ENCODE measurements at places on chromosomes 1 and 21. TPM values are rescaled to one million over a fixed set of nuclear protein-coding genes. Genes with fewer than 3 reads are reported as not detected.

The ADGRL2 gene
- total RNA-seq, result 8.2 TPM

GRCh38 chr1:168301664-168302320, 21.1 kb downstream of the TBX19 start:
- no peak for DNase-seq

DNA sequence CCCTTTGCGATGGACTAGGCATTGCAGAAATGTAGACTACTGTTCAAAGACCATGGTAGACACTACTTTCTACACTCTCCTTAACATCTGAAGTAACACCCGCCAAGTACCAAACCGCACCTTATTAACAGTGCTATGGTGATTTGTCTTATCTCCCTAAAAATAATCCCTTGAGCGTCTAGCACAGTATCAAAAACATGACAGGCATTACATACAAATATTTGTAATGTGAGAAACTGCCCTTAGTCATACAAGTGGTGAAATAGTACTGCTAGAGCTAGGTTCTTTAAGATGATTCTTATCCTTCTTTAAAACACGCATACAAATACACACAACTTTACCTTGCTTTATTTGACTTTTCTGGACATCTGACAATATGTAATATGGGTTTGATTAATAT, 27.2 kb downstream of the PUM1 start:
- no peak for DNase-seq

DNA sequence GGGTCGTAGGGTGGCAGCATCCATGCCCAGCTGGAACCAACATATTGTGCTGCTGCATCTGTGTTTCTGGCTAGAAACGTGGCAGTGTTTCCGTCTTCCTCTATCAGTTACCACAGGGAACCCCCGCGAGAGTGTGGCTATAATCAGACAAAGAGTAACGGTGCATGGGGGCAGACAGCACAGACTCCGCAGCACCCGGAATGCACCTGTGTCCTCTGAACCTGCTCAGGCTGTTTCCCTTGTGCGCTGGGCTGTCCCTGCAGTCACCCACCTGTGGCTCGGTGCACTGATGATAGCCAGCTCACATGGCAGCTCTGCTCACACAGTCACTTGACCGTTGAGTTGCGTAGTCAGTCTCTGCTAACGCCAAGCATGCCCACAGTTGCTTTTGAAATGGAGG, 11.4 kb upstream of the PCBP3 start:
- DNase-seq, result no peak

DNA sequence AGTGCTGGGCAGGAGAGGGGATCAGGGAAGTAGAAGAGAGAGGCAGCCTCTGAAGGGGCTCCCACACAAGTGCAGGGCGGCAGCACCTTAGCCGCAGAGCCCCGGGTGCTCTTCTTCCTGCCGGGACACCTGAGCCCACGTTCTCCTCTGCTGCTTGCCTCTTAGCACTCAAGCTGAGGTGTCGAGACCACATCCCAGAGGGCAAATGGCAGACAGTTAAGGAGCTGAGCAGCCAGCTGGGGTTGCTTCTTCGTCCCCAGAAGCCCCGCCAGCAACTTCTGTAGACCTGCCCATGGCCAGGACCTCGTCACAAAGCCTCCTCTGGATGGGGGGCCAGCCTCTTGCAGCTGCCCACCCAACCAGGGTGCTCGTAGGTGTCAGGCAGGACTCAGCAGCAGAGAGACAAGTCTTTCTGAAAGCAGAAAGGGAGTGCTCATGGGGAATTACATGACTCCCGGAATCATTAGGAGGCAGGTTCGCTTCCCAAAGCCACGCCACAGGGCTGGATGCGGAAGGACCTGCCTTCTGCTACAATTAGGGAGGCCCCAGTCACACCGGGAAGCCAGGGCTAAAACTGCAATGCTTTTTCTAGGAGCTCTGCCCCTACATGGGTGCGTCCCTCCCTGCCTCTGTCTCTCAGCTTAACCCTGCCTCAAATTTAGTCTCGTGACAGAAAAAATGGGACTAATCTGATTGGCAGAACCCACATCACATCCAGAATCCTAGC, 141.4 kb upstream of the RAB4A start:
- DNase-seq, result no peak

DNA sequence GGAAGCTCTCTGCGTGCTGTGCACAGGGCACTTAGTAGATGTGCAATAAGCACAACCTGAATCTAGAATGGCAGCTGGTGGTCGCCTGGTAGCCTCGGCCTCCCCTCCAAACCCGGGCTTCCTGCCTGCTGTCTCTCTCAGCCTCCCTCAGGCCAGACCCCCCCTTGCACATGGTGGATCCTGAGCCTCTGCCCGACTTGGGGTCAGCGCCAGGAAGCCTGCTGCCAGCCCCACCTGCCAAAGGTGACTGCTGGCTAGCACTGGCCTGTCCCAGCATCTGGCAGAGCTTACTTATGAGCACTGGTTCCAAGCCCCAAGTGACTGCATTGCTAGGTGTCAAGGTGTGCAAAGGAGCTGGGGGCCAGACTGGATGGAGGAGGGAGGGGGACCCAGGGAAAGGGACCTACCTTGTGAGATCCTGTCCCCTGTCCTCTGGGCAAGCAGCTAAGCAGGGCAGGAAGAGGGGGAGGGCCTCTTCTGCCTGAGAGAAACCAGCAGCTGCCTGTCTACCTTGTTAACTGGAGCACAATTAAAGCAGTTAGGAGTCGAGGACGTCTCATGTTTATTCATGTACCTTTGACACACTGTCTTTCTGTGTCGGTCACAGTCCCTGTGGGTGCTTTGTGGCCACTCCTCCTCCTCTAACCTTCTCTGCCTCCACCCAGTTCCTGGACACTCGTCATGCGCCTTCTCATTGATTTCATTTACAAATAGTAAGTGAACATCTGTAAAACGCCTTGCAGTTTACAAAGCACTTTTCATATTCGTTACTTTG, 100.9 kb downstream of the DDX20 start:
- DNase-seq, result no peak

DNA sequence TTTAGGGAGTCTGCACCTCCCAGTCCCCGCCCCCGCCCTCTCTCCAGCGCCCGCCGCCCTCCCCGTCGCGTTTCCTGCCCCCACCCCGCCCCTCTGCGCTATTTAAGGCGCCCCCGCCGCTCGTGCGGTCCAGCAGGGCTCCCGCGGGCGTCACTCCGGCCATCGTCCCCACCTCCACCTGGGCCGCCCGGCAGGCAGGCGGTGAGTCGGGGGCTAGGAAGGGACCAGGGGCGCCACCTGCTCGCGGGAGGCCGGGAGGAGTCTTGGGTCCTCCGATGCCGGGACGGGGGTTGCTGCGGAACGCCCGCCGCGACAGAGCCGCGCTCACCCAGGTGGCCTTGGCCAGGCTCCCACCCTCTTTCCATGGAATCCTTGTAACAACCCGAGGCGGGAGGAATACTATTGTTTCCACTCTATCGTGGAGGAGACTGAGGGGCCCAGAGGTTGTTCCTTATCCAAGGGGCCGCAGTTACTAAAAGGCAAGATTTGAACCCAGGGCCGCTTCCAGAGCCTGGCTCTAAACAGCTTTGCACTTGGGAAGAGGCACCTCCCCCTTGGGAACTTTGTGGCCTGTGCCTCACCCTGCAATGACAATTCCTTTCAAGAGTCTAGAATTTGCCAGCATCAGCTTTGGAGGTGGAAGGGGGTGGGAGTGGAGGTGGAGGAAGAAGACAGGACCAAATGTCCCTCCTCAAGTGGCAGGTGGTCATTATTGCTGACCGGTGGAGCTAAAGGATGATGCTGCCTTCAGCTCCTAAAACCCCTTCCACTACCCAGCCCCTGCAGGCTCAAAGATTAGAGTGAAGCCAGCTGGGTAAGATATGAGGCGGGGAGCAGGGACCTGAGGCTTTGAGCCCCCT, at the start of gene GJA4:
Gene GJA4 (plus strand): TSS at position 132 of the 860 bp plus-strand sequence. CDS start 1,215 bp downstream, outside the sequence.
- DNase-seq, result no peak

GRCh38 chr1:39642796-39643195, 3.4 kb upstream of the HEYL start:
- no peak for DNase-seq

The CSF3R gene
- total RNA-seq, result 6.1 TPM

Measured in gastrocnemius medialis (tissue), 4 donors.